CD4-positive, alpha-beta T cell (primary cell): ENCODE measurements at places on chromosomes 11 and 22.
A peak's percentile ranks its signal among the peaks of the same experiment; 100 is the strongest.

- peak within 1 kb of the TSS; percentile 28 for H3K4me3 ChIP-seq
- no peaks in the 10 kb centered on the region for H3K36me3 ChIP-seq
- H3K27ac ChIP-seq = no peak within 1 kb of the TSS
These were observed at the start of gene C11orf97 for GRCh38 chr11:94511932-94512781. TSS of gene C11orf97 (plus strand) at chr11:94512461. CDS start at chr11:94512529, 68 bp downstream.

- no peak overlapping the region for H3K27ac ChIP-seq
- peaks cover 32% of the 10 kb centered on the region for H3K4me1 ChIP-seq
These were observed 541 bp downstream of the MICAL2 start for GRCh38 chr11:12110714-12111548.

GRCh38 chr11:2182075-2182474 lies 10.5 kb upstream of the TH start:
- no peaks in the 10 kb centered on the region for H3K36me3 ChIP-seq
- H3K27ac ChIP-seq = no peak overlapping the region
- no peak for DNase-seq
- peaks cover 4% of the 10 kb centered on the region for H3K4me1 ChIP-seq

DNA sequence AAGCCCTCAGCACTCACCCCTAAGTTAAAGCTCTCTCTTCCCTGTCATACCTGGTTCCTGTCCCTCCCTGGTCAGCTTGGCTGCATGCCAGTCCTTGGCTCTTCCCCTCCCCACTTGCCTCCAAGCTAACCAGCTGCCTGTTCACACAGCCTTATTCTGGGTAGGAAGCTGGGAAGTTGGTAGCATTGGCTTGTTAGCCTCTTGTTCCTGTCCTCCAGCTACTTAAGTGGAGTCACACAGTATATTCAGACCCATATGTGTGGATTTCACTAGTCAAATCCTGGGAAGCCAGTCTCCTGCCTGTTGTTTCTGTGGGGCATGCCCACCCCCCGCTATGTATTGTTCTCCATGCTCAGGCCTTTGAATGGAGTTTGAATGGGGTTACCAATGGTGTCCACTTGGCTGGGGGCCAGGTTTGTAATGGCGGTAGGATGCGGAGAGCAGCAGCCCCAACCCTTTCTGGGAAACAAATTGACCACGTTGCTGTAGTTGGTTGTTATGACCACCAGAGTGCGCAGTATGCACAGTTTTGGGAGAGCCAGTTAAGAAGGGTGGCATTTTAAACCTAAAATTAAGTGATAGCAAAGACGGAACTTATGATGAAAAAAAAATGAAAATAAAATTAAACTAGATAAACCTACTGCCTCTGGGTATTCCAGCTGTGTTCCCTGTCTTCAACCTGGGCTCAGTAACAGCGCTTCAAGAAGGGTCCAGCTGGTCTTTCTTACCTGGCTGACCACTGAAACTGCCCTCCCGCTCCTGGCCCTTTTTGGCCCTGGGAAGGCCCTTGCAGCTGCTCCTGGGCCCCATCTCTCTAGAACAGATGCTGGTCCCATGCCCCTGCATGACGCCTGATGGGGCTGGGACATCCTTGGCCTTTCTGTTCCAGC lies 10.7 kb upstream of the RPS3 start:
- no peaks in the 10 kb centered on the region for H3K27me3 ChIP-seq
- H3K4me1 ChIP-seq = peaks cover 19% of the 10 kb centered on the region
- H3K4me3 ChIP-seq = no peak overlapping the region
- H3K27ac ChIP-seq = no peak overlapping the region

GRCh38 chr11:124481365-124482323 lies 36.1 kb upstream of the OR8B8 start:
- H3K27me3 ChIP-seq = no peaks in the 10 kb centered on the region
- no peak for DNase-seq
- H3K4me3 ChIP-seq = no peak overlapping the region
- no peaks in the 10 kb centered on the region for H3K36me3 ChIP-seq

- H3K27ac ChIP-seq = no peak overlapping the region
- no peaks in the 10 kb centered on the region for H3K27me3 ChIP-seq
- peaks cover 19% of the 10 kb centered on the region for H3K4me1 ChIP-seq
- H3K4me3 ChIP-seq = no peak overlapping the region
- H3K36me3 ChIP-seq = peaks cover 32% of the 10 kb centered on the region
- DNase-seq = no peak
These were observed 1.3 kb downstream of the ALG9 start for GRCh38 chr11:111870113-111870512.

GRCh38 chr11:123438131-123438627 lies 8.1 kb downstream of the GRAMD1B start:
- DNase-seq = no peak
- peaks cover 24% of the 10 kb centered on the region for H3K4me1 ChIP-seq
- H3K27ac ChIP-seq = no peak overlapping the region
- H3K27me3 ChIP-seq = no peaks in the 10 kb centered on the region

DNA sequence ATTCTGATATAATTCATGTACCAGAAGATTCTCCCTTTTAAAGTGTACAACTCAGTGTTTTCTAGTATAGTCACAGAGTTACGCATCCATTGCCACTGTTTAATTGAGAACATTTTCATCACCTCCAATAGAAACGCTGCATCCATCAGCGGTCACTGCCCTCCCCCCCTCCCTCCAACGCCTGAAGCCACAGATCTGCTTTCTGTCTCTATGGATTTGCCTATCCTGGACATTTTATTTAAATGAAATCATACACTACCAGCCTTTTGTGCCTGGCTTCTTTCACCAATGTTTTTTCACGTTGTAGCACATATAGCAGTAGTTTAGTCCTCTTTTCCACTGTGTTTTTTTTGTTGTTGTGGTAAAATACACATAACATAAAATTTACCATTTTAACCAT lies 22.8 kb downstream of the TCP11L1 start:
- peaks cover 41% of the 10 kb centered on the region for H3K36me3 ChIP-seq
- no peak overlapping the region for H3K4me3 ChIP-seq
- no peak overlapping the region for H3K27ac ChIP-seq

DNA sequence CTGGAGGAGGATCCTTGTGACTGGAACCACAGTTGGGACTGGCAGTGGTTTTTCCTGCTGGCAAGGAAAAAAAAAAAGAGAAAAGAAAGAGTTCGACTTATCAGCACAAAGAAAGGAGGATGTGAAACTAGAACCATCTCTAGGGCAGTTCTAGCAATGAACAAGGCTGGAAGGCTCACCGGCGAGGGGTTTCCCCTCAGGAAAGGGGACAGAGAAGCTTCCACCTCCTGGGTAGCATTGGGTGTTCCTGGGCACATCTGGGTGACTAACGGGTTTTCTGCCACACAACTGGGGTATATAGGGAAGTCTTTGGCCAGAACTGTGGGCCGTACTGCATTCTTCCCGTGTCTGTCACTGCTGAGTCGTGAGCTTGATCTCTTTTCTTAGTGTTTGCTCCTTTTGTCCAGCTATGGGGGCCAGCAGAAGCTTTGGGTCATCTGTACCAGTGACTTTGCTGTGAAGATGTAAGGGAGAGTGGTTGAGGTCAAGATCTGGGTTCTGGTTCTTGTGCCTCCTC lies 109.4 kb upstream of the OR4B1 start:
- peaks cover 4% of the 10 kb centered on the region for H3K36me3 ChIP-seq
- no peak overlapping the region for H3K4me3 ChIP-seq
- peak; percentile 37 for DNase-seq
- H3K27ac ChIP-seq = peak overlapping the region; percentile 32
- no peaks in the 10 kb centered on the region for H3K27me3 ChIP-seq

DNA sequence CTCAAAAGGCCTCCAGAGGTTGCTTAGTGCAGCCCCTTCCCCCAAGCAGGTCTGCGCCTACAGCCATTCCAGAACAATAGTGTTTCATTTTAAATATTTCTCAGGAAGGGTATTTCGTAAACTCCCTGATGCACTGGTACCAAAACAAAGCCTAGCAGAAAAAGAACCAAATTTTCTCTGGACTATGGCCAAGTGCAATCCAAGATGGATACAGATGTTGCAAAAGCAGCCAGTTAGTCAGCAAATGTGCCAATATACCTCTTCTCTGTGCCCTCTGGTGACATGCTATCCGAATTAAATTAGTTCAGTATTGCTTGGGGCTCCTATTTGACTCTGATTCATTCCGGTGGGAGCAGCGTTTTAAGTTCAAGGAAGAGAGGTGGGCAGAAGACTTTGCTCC lies 247.8 kb downstream of the NTM start:
- no peaks in the 10 kb centered on the region for H3K4me1 ChIP-seq
- no peak overlapping the region for H3K27ac ChIP-seq
- no peaks in the 10 kb centered on the region for H3K36me3 ChIP-seq
- H3K4me3 ChIP-seq = no peak overlapping the region

DNA sequence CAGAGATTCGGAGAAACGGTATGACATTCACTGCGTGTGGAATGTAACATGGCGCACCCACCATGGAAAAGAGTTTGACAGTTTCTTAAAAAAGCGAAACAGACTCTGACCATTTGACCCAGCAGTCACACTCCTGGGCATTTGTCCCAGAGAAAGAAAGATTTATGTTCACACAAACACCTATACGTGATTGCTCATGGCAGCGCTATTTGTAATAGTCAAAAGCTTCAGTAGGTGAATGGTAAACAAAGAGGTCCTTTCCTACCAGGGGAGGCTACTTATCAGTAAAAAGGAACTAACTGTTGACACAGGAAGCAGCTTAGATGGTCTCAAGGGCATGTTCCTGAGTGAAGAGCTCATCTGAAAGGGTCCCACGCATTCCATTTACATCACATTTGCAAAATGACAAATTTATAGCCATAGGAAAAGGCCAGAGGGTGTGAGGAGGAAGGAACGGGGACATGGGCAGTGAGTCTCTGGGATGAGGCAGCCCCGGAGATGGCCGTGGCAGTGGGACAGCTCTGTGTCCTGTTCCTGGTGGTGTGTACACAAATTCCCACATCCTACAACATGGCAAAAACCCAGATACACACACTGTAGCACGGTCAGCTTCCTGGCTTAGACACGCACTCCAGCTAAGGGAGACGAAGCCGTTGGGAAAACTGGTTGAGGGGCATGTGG lies 14.6 kb upstream of the KRTAP5-6 start:
- H3K27ac ChIP-seq = no peak overlapping the region
- no peak overlapping the region for H3K4me3 ChIP-seq
- no peaks in the 10 kb centered on the region for H3K4me1 ChIP-seq
- no peak for DNase-seq
- H3K36me3 ChIP-seq = no peaks in the 10 kb centered on the region
- H3K27me3 ChIP-seq = no peaks in the 10 kb centered on the region
